ENCODE measurements at places on chromosomes 3 and 15.

- no peak for DNase-seq
These were observed 108.5 kb downstream of the SYNPR start for GRCh38 chr3:63386568-63386967.

- DNase-seq, result no peak
These were observed 305.7 kb upstream of the ICE2 start for GRCh38 chr15:60784483-60785254.

- peak; percentile 16 for DNase-seq
These were observed 82.6 kb downstream of the PDZRN3 start for GRCh38 chr3:73542136-73542535.

- DNase-seq, result no peak
These were observed 133.7 kb downstream of the VGLL4 start for GRCh38 chr3:11510001-11510340.

GRCh38 chr3:147493666-147494065 is 84.5 kb downstream of the ZIC1 start:
- DNase-seq, result no peak

DNA sequence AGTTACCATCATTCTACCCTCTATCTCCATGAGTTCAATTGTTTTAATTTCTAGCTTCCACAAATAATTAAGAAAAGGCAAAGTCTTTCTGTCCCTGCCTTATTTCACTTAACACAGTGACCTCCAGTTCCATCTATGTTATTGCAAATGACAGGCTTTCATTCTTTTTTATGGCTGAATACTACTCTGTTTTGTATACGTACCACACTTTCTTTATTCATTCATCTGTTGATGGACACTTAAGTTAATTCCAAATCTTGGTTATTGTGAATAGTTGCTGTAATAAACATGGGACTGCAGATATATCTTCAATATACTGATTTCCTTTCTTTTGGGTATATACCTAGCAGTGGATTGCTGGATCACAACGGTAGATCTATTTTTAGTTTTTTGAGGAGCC is 314.1 kb downstream of the SV2B start:
- DNase-seq, result no peak

DNA sequence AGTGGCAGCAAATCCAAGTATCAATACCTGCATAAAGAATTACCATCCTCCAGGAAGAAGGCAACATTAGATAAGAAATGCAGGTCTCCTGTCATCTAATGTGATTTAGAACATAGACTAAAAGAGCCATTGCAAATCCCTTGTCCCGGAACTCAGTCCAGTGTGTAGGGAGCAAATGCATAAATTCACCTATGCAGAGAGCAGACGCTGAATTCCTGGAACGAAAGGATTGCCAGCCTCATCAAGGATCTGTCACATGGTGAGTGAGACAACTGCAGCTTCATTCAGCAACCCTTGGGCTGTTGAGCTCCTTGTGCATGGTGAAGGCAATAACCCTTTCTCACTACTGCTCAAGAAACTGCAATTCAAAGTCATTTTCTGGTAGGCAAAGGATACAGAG is 696.8 kb upstream of the CFAP20DC start:
- no peak for DNase-seq

DNA sequence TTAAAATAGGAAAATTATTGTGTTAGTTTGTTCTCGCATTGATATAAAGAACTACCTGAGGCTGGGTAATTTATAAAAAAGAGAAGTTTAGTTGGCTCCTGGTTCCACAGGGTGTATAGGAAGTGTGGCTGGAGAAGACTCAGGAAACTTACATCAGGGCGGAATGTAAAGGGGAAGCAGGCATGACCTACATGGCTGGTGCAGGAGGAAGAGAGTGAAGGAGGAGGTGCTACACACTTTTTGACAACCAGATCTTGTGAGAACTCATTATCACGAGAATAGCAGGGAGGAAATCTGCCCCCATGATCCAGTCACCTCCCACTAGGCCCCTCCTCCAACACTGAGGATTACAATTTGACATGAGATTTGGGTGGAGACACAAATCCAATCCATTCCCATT is 490.7 kb downstream of the RBMS3 start:
- no peak for DNase-seq

GRCh38 chr3:54086652-54087405 is 35.5 kb upstream of the CACNA2D3 start:
- no peak for DNase-seq

- no peak for DNase-seq
These were observed 28.6 kb upstream of the STXBP5L start for GRCh38 chr3:120879411-120879810.

GRCh38 chr3:27594096-27594690 is 110.0 kb upstream of the SLC4A7 start:
- DNase-seq, result no peak

DNA sequence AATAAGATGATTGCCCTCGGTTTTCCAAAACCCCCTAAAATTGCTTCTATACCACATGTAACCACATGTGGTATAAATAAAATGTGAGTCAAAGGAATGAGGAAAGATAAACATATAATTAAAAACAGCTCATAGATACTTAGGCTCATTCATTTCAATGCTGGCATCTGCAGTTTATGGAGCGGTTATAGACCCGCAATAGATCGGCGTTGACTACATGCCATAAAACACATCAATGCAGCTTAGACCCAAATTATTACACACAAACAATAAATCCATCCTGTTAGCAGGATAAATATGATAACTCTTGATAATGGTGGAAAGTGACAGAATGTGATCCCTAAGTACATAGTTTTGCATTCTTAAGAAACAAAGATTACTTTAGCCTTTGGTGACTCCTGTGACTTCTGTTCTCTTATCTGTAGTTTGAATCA is 143.7 kb downstream of the NR2F2 start:
- no peak for DNase-seq

- DNase-seq, result no peak
These were observed 187.5 kb downstream of the MEGF11 start for GRCh38 chr15:66066005-66066404.

GRCh38 chr3:116809208-116809607 is 99.6 kb downstream of the TUSC7 start:
- DNase-seq, result peak; percentile 5

DNA sequence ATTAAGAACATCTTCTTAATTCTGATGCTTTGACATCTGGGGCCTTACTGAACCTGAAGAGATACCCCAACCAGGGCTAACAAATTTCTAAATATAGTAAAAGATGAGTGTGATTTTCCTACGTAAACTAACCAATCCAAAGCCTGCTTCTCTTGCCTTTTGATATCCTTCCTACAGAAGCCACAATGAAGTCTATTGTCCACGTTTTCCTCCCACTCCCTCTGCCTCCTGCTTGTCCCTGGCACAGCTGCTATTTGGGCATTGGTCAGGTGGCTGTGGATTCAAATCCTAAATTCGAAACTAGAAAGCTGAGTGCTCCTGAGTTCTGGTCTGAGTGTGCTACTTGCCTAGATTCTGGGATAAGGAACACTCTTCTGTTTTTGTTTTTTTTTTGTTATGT is 17.4 kb upstream of the MKRN3 start:
- DNase-seq, result no peak

- no peak for DNase-seq
These were observed 1.1 kb downstream of the THSD4 start for GRCh38 chr15:71116366-71116765.

DNA sequence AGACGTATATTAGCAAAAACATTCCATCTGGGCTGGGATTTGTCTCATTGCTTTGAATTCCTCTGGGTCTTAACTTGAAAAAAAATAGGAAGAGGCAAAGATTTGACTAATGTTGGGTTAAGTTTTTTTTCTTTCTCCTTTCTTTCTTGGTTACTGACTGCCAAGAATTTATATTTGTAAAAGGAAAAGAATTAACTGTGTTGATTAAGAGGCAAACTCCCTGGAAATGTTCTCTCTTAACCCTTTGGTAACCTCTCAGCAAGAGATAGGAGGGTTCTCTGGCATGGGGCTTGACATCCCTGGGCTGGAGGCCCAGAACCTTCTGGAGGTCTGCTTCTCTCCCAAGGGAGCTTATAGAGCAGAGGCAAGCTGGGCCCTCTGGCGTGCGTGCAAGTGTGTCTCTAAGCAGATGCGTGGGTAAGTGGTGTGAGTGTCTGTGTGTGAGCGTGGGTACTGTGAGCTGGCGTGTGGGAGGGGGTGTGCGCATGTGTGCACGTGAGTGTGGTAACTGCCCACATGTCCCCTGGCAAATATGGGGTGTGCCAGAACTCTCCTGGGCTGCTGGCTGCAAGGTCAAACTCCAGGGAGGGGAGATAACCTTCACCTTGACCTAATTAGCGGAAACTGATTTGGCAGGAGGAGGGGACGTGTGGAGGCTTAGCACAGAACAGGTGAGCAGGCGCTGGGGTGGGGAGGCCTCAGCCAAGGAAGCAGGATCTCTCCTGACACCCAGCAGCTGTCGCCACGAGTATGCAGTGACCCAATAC is 49.4 kb upstream of the MAGEF1 start:
- no peak for DNase-seq

DNA sequence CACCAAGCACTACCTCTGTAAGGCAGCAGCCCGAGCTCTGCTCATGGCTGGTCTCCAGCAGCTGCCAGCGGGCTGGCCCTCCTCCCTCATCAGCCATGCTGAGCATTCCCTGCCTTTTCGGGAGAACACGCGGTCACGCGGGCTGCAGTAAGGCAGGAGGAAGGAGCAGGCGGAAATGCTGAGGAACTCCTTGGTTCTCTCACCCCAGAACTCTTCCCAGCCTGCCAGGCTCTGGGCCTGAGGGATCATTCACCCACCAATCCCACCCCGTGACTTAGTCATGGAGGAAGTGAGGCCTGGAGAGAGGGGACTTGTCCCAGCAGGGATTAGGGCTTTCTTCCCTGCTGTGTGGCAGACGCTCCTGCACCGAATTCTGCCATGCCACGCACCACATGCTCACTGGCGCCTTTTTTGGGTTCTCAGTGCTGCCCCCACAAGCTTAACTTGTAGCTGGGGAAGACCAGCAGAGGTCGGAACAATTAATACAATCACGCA is 42.9 kb upstream of the RPL32 start:
- DNase-seq, result no peak

- DNase-seq, result no peak
These were observed 6.0 kb upstream of the AMOTL2 start for GRCh38 chr3:134380249-134380648.

DNA sequence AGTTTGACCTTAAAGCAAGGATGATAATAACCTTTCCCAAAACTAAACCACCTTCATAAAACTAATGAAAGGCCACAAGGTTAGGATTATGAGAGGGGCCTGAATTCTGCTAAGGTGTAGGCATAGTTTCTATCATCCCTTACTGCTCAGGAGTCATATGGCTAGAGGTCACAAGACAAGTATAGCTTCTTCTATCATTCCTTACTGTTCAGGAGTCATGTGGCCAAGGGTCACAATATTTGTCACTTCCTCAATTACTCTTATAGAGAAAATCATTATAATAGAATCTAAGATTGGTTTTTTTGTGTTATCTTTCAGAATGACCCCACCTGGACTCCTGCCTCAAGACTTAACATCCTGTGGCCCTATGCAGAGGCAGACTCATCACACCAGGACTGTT is 36.6 kb downstream of the HERC1 start:
- DNase-seq, result no peak

- no peak for DNase-seq
These were observed 856.2 kb downstream of the AGBL1 start for GRCh38 chr15:86935841-86936240.

- DNase-seq, result no peak
These were observed 433.8 kb upstream of the CBLB start for GRCh38 chr3:106302451-106303221.

DNA sequence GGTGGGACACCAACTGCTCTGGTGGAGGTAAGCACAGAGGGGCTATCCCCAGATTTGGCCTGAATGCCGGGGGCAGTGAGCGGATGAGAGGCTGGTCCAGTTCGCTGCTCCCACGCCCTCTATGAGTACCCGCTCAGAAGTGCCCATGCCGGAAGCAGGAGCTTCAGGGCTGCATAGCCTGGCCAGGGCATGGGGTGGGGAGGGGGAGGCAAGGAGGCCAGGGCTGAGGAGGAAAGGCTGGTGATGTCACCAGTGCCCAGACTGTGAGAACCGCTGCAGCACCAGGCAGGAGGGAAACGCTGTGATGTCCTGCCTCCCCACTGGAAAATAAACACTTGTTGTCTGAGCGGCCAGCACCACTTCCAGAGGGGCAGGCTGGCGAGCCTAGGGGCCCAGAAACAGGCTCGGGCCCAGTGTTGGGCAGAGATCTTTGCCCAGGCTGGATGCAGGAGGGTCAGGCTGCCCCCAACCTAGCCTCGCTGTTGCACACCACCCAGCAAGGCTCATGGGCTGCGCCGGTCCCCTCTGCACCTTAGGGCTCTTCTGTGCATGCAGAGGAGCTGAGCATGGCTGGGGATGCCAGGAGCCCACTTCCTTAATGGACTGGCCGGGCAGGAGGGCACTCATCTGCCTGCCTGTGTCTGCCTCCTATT is 10.9 kb upstream of the DLL4 start:
- no peak for DNase-seq

GRCh38 chr3:101807888-101808287 is 28.9 kb downstream of the NXPE3 start:
- no peak for DNase-seq

DNA sequence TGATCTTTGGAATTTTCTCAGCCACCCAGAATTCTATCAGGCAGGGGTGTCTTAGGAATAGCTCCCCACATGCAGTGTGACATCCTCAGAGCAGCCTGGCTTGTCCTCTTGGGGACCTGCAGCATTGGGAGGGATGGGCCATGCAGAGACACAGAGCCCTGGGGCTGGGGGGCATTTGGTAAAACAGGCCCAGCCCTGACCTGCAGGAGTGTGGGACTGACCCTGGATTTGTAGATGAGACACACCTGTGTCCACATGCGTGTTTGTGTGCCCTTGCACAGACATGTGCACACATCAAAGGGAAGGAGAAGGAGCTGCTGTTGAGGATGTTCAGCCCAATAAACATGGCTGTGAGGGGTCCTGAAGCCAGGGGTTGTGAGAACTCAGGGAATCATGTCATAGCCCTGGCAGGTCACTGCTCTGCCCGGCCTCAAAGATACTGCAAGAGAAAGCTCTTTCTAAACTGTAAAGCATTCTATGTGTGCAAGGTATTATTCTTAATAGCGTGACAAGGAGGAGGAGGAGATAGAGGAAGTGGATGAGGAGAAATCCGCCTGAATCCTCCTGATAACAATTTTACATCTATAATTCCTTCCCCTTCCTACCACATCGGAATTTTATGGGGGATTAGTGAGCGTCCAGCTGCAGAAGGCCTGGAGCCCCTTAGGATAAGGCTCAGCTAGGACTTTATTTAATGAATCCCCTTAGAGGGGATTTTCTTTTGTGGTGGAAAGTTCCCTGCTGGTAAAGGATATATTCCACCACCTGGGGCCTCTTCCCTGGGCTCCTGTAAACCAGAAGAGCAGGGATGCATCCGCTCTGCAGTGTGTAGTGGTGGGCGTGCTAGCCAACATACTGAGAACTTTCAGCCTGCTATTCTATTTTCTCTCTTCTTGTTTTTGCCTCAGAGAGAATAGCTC is 245.5 kb downstream of the EPHB1 start:
- DNase-seq, result no peak
